ENCODE measurements at places on chromosomes 2 and 18. TPM values are rescaled to one million over a fixed set of nuclear protein-coding genes. Genes with fewer than 3 reads are reported as not detected.

The RSAD2 gene
- total RNA-seq = 6.8 TPM

GRCh38 chr2:37672870-37673184, 1.4 kb upstream of the CDC42EP3 start:
- peaks cover 6% of the 10 kb centered on the region for H3K36me3 ChIP-seq
- H3K4me1 ChIP-seq = peaks cover 30% of the 10 kb centered on the region
- DNase-seq = no peak
- no peaks in the 10 kb centered on the region for H3K27me3 ChIP-seq
- peak overlapping the region; percentile 97 for H3K4me3 ChIP-seq

- H3K4me1 ChIP-seq = peaks cover 28% of the 10 kb centered on the region
- H3K36me3 ChIP-seq = no peaks in the 10 kb centered on the region
- no peaks in the 10 kb centered on the region for H3K27me3 ChIP-seq
- peak; percentile 76 for DNase-seq
Measured at GRCh38 chr2:20424300-20425290, 22.3 kb upstream of the RHOB start.

GRCh38 chr2:4914551-4914950, 777.6 kb upstream of the SOX11 start:
- no peak overlapping the region for H3K27ac ChIP-seq
- no peaks in the 10 kb centered on the region for H3K36me3 ChIP-seq
- no peak for DNase-seq
- H3K4me3 ChIP-seq = no peak overlapping the region
- no peaks in the 10 kb centered on the region for H3K4me1 ChIP-seq
- H3K27me3 ChIP-seq = no peaks in the 10 kb centered on the region

DNA sequence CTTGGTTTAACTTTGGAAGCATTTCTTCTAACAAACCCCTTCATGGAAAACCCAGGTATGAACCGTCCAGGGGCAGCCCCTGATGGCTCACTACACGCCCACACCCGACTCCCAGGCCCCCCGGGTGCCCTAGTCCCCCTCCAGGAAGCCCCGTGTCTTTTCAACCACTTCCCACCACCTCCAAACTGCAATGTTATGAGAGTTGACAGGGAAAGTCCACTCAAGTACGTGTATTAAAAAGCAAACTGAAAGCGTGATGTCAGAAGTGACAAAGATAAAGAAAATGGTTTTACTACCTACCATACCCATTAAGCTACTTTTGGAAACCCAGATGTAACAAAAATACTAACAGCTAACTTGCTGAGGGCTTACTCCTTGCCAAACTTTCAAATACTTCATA, 51.5 kb downstream of the L3MBTL4 start:
- H3K36me3 ChIP-seq = no peaks in the 10 kb centered on the region
- no peaks in the 10 kb centered on the region for H3K27me3 ChIP-seq
- H3K27ac ChIP-seq = peak overlapping the region; percentile 77
- peaks cover 18% of the 10 kb centered on the region for H3K4me1 ChIP-seq
- peak overlapping the region; percentile 51 for H3K4me3 ChIP-seq

DNA sequence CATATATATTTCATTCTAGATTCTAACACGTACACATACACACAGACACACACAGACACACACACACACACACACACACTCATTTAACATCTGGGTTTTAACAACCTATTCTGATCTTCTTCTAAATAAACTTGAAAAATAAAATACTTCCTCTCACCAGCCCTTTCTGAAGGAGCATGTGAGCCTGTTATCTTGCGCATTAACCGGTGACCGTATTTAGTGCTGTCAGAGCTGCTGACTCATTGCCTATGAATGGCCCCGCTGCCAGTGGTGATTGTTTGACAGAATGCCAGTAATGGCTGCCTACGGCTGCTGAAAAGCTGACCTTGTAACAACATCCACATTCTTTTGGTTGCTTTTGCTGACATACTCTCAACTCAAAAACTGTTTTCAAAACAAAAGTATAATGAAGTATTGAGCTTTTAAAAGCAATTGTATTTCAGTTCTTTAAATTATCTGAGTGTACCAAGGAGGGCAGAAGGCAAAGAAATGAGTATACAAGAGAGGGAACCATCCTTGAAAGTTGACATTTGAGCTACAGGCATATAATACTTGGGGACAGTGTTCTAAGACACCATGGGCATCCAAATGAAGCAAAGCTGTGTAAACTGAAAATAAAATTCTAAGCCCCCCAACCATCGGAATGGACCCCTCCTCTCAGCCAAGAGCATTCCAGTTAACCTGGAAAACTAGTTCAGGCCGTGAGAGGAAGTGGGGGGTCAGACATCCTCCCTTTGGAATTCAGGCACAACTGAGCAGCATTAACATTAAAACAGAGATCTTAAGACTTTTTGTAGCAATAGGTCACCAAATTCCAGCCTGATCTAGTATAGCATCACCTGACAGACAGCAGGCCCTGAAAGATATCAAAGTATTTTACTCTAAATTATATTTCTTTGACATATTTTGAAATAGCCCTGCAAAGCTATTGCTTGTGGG, 50.2 kb upstream of the DTNA start:
- no peak overlapping the region for H3K27ac ChIP-seq
- peaks cover 22% of the 10 kb centered on the region for H3K27me3 ChIP-seq
- H3K4me1 ChIP-seq = no peaks in the 10 kb centered on the region
- H3K4me3 ChIP-seq = no peak overlapping the region

- no peak overlapping the region for H3K27ac ChIP-seq
- no peaks in the 10 kb centered on the region for H3K36me3 ChIP-seq
- H3K4me3 ChIP-seq = no peak overlapping the region
- DNase-seq = no peak
Measured at GRCh38 chr2:200472853-200473464, 36.9 kb downstream of the KCTD18 start.

The PHLPP1 gene
- total RNA-seq = 8.3 TPM

DNA sequence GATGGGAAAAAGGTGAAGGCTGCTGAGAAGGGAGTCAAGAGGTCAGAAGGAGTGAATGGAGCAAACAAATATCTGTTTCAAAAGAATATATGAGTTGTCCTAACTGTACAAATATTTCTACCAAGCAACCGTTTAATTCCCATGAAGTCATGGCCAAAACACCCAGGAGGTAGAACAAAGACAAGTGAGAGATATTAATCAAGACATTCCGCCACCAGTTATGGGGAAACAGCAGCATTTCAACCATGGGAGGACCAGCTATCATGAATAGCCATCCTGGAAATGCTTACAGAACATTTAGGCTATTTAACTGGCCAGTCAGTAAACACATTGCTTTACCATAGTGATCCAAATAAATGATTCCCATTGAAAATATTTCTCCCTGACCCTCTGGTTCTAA, 396.3 kb downstream of the IRS1 start:
- no peak overlapping the region for H3K4me3 ChIP-seq
- no peaks in the 10 kb centered on the region for H3K36me3 ChIP-seq
- H3K4me1 ChIP-seq = no peaks in the 10 kb centered on the region
- no peak overlapping the region for H3K27ac ChIP-seq

The CCDC150 gene
- total RNA-seq = 12.0 TPM

DNA sequence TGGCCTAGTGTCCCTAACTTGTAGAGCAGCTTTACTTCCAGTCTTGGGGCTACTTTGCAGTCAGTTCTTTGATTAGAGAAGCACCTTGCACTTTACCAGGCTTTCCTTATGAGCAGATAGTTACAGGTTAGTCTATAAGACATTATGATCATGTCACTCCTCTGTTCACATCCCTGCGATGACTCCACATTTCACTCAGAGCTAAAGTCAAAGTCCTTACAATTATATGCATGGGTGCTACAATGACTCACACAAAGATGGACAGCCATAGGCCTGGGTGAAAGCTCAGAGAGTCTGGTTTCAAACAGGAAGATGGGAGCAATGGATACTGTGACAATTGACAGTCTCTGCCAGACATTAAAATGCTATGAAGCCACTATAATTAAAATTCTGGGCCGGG, 27.1 kb upstream of the SSB start:
- H3K36me3 ChIP-seq = no peaks in the 10 kb centered on the region
- H3K27ac ChIP-seq = no peak overlapping the region
- H3K4me3 ChIP-seq = no peak overlapping the region
- H3K27me3 ChIP-seq = no peaks in the 10 kb centered on the region
- no peak for DNase-seq
- H3K4me1 ChIP-seq = peaks cover 9% of the 10 kb centered on the region

DNA sequence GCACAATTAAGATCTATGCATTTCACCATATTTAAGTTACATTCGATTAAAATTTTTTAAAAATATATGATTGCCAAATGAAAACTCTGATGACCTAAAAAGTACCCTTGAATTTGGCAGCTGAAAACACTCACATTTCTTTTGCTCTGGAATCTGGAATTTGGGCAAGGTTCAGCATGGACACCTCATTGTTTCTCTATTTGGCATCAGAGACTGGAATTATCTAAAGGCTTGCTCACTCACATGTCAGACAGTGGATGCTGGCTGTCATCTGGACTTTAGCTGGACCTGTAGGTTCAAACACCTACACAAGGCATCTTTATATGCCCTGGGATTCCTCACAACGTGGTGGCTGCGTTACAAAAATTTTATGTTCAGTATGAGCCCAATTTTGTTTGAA, 16.1 kb downstream of the MBOAT2 start:
- no peak overlapping the region for H3K27ac ChIP-seq
- DNase-seq = no peak
- H3K4me1 ChIP-seq = peaks cover 4% of the 10 kb centered on the region
- no peak overlapping the region for H3K4me3 ChIP-seq

DNA sequence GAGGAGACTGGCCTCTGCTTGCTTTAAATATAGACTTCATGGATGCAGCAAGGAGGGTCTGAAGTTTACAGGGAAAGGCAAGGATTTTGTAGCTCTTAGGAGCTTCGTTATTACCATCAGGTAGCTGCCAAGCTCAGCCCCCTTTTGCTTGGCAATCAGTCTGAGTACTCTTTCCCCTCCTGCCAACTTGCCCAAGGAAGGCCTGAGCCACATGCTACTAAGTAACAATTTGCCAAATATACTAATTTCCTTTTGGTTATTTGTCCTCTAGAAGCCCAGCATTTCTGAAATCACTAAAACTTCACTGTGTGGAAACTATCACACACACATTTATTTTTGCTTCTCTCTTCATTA, 85.5 kb upstream of the ITPRID2 start:
- H3K4me1 ChIP-seq = no peaks in the 10 kb centered on the region
- no peak for DNase-seq
- no peak overlapping the region for H3K4me3 ChIP-seq
- H3K27me3 ChIP-seq = peaks cover 15% of the 10 kb centered on the region
- H3K36me3 ChIP-seq = no peaks in the 10 kb centered on the region

The CTAGE1 gene
- total RNA-seq = not detected

- no peak overlapping the region for H3K4me3 ChIP-seq
- H3K4me1 ChIP-seq = peaks cover 5% of the 10 kb centered on the region
- no peaks in the 10 kb centered on the region for H3K27me3 ChIP-seq
- no peaks in the 10 kb centered on the region for H3K36me3 ChIP-seq
- no peak overlapping the region for H3K27ac ChIP-seq
Measured at GRCh38 chr2:23533338-23533695, 148.3 kb downstream of the KLHL29 start.

Data from natural killer cell treated with Interleukin-12 subunit alpha and Interleukin-12 subunit beta and Interleukin-15 and Interleukin-18, amount 100 ng/mL, for 72 hours (primary cell).